ENCODE measurements at places on chromosomes 5 and 9.
A peak's percentile ranks its signal among the peaks of the same experiment; 100 is the strongest.

DNA sequence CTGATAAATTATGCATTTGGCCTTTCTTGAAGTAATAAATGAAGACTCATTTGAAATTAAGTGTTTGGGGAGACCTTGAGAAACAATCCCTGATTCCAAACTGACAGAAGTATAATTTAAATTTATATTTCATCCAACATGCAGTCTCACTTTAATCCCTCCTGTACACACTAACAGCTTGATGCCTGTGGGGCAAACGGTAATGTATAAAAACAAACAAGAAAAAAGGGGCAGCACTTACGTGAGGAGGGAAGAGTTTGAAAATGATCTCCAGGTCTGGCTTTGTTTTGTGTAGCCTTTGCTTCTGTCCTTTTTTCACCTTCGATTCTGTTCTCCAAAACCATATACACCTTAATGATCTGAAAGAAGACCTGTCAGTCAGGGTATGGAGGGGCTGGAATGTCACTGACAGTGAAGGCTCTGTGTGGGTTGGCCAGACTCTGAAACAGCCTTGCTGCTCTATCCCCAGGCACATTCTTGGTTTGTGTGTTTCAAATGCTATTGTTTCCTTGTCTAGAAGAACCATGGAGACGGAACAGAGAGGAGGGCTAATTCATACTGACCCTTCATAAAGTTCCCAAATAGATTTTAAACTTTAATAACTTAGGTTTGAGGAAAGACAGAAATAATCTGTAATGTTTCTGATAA, 338.2 kb upstream of the WWC1 start:
- DNase-seq = no peak

GRCh38 chr5:180323941-180324600, 29.1 kb downstream of the GFPT2 start:
- DNase-seq = no peak

DNA sequence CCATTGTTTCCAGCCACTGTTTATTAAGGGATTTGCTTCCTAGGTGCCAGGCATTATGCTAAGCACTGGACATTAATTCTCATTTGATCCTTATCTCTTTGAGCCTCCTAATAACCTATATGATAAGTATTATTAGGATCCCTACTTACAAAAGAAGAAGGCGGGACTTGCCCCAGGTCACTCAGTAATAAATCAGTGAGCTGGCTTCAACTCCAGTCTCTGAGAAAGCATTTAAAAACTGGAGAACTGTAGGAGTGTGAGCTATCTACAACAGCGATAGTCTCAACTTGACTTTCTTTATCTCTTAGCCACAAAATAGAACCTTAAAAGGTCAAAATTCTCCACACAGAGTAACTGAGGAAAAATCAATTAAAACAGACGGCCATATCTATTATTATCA, 155.0 kb downstream of the GNAQ start:
- no peak for DNase-seq

GRCh38 chr5:180250329-180250728, 41.3 kb upstream of the RASGEF1C start:
- no peak for DNase-seq

- no peak for DNase-seq
Measured at GRCh38 chr9:76643399-76644117, 120.7 kb upstream of the PCA3 start.

- DNase-seq = no peak
Measured at GRCh38 chr5:130077007-130077406, 172.7 kb downstream of the CHSY3 start.

GRCh38 chr9:121950441-121950840, 142.7 kb downstream of the TTLL11 start:
- no peak for DNase-seq

- no peak for DNase-seq
Measured at GRCh38 chr9:28970241-28970654, 1397.0 kb upstream of the C9orf72 start.

- DNase-seq = no peak
Measured at GRCh38 chr5:41967401-41967800, 42.3 kb downstream of the FBXO4 start.

DNA sequence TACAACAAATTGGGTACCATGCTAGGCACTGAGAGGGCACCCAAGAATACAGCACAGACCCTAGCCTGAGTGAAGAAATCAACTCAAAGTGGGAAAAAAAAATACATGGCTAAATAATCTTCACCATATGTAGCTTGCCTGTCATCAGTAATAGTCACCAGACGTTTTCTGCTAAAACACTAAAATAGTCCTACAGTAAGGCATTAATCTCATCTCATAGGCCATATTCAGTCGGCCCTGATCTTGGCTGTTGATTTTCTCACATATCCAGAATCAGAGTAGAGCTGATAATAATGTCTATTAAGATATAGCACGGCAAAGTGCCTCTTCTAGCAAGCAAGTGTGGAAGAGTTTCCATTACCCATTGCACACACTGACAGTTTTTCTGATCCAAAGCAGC, 322.1 kb upstream of the SLC30A5 start:
- no peak for DNase-seq

- DNase-seq = no peak
Measured at GRCh38 chr9:114388764-114389375, 1.1 kb upstream of the AKNA start.

DNA sequence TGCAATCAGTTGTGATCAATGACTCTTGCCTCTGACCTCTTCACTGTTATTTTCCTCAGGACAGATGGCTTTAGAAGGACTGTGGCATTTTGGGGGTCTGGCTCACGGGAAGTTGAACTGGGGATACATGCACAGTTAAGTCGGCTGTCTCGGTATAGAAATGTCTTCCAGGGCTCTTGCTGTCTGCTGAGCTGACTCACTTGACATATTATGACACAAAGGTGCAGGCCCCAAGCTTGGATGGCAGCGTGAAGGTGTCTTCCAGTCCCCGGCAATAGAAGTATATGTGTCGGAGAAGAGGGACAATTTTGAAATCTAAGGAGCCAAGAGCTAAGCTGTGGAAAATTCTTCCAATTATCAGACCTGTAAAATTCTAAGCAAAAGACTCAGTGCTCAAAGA, 9.8 kb upstream of the ARSI start:
- no peak for DNase-seq

DNA sequence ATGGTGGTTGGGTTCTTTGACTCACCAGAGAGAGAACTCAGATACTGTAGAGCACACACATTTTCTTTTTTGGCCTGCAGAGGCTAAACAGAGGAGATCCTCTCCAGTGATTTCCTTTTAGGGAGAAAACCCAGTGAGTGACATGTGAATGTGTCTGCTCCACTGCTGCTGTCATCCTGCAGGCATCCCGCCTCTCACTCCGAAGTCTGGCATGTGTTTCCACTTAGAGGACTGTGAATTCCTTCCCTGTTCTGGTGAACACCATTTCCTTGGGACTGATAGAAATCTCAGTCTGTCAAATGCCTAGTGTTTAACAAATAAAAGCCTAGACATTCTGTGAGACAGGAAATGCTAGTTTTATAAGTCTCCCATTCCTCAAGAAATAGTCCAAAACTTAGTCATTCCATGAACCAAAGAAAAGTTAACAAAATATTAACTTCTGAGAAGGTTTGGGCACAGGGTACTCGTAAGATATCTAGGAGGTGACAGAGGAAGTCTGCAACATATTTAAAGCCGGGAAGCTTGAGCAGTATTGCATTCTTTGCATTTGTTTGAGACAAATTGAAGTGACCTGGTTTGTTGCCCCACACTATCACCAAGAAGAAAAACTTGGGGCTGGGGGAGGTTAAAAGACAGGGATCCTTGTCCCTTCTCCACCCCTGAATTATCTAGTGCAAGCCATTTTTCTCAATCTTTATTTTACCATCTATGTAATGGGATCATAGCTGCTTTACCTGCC, 74.9 kb upstream of the NIPAL4 start:
- peak; percentile 84 for DNase-seq

DNA sequence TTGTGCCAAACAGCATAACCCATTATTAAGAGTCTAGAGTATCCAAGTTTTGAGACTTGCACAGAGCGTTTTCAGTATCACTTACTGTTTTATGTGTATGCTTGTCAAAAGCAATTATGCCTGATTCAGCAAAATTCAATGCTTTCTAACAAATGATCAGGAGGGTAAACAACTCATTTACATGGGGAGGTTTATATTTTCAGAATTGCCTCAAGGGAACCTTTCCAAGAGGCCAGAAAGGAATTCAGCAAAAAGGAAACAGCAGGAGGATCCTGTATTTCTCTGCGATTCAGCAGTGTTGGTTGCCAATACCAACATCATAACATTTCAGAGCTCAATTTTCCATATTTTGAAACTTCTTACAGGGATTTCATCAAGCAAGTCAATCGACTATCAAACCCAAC, 69.3 kb upstream of the DAB2 start:
- no peak for DNase-seq

DNA sequence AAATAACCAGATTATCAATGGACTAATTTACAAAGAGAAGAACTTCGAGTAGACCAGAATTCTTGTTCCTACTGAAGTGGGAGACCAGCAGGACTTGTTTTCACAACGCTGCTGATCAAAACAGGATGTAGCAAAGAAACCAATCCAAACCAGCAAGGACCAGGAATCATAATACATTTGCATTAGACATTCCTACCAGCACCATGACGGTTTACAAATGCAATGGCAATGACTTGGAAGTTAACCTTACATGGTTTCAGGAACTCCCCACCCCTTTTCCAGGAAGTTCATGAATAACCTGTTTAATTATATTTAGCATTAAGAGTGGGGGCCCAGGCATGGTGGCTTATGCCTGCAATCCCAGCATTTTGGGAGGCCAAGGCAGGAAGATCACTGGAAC, 100.0 kb downstream of the LPAR1 start:
- DNase-seq = no peak

- no peak for DNase-seq
Measured at GRCh38 chr5:132264546-132265335, 7.2 kb downstream of the PDLIM4 start.

- DNase-seq = no peak
Measured at GRCh38 chr9:37732952-37733351, 20.7 kb upstream of the TRMT10B start.

DNA sequence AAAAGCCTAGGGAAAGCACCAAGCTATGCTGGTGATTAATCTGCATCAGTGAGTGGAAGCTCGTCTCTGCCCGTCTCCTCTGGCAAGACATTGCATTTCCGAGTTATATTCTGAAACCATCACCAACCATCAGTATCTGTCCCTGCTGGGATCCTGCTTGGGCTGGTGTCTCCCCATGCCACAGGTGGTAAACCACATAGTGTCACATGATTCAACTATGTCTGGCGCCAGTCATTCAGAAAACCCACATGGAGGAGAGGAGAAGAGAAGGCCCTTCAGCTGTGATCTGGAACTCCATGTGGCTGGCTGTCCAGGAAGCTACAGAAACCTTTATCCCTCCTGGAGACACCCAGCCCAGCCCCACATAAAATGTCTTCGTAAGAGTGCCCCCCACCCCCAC, 4.8 kb downstream of the IL9 start:
- no peak for DNase-seq

DNA sequence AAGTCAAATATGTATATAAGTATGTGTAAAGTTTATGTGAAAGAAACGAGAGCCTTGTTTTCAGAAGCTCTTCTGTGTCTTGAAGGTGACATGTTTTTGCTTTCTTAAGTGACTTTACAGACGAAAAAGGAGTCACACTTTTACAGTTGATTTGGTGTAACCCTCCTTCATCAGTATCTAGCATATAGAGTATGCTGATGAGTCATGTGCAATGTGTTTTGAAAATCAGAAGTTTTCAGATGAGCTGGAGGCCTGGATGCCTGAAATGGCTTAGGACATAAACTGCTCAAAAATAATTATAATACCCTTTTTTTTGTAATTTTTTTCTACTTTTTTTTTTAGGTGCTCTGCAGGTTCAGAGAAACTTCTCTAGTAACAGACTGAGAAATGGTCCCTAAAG, 209.5 kb downstream of the CD180 start:
- no peak for DNase-seq

- no peak for DNase-seq
Measured at GRCh38 chr9:95689669-95690068, 172.9 kb upstream of the PTCH1 start.

DNA sequence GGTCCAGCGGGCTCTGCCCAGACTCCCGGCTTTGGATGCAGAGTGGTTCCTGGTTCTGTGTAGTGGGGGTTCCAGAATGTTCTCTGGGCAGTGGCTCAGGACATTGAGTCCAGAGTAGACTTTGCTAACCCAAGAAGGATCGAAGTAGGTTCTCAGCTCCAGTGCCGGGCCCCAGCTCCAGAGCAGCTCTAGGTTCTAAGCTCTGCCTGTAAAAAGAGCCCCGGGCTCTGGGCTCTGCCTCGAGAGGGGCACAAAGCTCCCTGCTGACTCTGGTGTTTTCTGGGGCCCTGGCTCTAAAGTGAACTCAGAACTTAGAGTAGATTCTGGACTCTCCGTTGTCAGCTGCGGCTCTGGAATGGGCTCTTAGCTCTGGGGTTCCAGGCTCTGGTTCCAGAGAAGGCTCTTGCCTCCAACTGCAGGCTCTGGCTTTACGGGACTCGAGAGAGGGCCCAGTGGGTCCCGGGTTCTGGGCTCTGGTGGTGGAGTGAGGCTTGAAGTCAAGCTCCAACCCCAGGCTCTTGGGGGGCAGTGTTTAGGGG, 414 bp downstream of the WDR38 start:
- no peak for DNase-seq

GRCh38 chr5:79771387-79771786, 81.8 kb downstream of the CMYA5 start:
- no peak for DNase-seq

DNA sequence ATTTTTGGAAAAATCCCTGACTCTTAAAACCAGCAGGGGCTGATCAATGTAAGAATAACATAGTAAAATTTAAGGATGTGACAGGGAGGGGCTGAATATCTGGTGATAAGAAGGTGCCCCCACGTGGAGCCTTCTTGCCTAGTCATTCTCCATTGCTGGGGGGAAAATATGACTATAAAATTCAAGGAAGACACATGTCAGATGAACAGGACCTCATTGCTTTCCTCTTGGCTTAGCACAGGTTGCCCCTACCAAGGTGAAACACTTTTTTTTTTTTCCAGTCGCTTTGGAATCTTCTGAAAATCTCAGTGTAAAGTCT, 310.9 kb downstream of the EFNA5 start:
- no peak for DNase-seq

- DNase-seq = no peak
Measured at GRCh38 chr5:54643685-54644106, 126.1 kb downstream of the SNX18 start.

DNA sequence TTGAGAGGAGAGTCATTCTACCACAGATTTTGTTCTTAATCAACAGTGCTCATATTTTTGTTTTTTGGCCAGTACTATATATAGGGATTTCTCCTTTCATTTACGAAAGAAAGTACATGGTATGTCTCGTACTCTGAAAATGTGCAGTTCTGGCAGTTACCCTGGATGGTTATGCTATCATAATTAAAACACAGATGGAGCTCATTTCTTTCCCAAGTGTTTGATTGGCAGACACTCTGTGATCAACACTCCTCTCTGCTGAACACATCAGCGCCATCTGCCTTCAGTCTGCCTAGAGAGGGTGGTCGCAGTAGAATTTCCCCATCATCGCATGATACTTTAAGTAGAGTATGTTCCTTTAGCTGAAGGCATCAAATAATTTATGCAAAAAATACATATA, 64.5 kb downstream of the PAM start:
- DNase-seq = no peak

- peak; percentile 82 for DNase-seq
Measured at GRCh38 chr9:16155878-16156277, 603.0 kb downstream of the CCDC171 start.

GRCh38 chr9:121218357-121219027, 16.8 kb upstream of the RAB14 start:
- DNase-seq = no peak

Measured in SK-N-DZ (cell line).